CD4-positive, alpha-beta T cell treated with Interleukin-4 for 1 hour (primary cell): ENCODE measurements at places on chromosomes 2 and 18.

DNA sequence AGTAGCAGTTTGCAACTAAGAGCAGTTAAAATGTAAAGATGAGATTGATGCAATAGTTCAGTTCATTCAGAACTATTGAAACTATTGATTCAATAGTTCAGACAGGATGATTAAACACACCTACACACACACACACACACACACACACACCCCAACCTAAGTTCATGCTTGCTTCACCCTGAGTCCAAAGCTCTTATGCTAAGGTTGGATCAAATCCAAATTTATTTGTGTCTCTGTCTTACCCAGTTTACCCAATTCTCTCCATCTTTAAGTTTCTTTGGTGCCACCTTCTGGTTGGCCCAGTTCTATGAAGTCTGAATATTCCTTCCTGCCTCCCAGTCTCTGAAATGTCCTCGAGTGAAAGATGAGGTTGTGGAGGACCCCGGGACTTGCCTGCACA, 5.1 kb downstream of the SERPINB8 start:
- DNase-seq, result no peak

- DNase-seq, result no peak
Observed at GRCh38 chr2:158936978-158937377, 31.5 kb upstream of the TANC1 start.

- no peak for DNase-seq
Observed at GRCh38 chr2:63047321-63048279, 3.0 kb upstream of the OTX1 start.

DNA sequence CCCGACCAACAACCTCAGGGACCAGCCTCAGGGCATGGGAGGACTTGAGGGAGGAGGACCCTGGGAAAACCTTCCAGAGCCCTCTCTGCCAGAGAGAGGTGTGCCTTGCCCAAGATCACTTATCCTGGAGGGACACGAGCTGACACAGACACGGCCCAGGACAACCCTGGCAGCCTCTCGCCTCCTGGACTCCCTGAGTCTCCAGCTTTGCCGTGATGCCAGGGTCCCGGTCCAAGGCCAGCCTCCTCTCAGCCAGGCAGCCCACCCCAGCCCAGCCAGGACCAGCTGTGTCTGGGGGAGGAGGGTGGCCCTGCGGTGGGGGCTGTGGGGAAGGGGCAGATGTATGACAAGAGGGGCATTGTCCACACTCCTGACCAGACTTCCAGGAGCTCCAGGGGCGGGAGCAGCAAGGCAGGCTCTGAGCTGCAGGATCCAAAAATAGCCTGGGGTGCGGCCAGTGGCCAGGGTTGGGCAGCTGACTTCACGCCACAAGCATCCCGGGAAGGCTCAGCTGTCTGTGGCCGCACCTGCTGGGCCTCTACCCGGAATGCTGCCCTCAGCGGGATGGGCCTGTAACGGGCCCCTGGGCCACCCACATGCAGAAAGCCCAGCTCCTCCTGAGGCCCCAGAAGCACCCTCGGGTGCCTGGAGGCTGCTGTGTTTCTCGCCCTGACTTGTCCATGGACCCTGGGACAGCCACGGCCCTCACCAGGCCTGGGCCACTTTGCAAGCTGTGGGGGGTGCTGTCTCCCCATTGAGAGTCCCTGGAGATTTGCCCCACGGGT, 65.5 kb upstream of the GPC1 start:
- DNase-seq, result no peak

GRCh38 chr2:182650704-182651103, 65.4 kb upstream of the DNAJC10 start:
- DNase-seq, result no peak

GRCh38 chr18:46174342-46175041, 70.3 kb downstream of the HAUS1 start:
- DNase-seq, result peak; percentile 35

DNA sequence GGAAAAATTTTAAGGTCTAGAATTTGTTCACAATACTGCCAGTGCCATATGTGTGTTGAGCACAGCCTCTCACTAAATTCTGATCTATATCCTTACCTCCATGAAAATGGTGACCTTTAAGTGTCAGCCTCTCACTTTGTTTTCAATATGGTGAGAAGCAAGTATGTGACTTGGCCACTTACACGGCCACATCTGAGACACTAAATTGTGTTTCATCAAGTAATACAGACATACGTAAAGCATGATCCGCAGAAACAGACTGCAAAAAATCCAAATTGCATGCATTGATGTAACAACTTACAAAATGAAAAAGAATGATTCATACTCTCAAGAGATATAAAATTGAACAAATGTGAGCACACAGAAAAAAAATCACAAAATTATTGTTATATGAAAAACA, 55.2 kb upstream of the UGP2 start:
- DNase-seq, result no peak

DNA sequence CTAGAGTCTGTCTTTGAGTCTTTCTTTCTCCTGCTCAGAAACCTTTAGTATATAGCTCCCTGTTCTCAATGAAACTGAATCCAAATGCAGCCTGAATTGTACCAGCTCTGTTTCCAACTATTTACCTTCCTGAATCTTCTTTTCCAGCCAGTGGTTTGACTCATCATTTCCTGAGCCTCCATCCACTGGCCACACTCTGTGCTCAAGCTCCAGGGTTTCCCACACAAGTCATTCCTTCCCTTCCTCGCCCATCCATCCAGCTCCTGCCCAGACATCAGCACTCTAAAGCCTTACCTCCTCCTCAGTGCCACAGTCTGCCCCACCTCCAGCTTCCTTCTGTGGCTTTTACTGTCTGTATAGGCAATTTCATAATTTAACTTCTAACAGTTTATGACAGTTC, 233.6 kb upstream of the RASGRP3 start:
- no peak for DNase-seq
